ENCODE measurements at places on chromosomes 3 and 15.

- no peak for DNase-seq
These were observed 19.0 kb upstream of the PARP14 start for GRCh38 chr3:122661633-122662032.

DNA sequence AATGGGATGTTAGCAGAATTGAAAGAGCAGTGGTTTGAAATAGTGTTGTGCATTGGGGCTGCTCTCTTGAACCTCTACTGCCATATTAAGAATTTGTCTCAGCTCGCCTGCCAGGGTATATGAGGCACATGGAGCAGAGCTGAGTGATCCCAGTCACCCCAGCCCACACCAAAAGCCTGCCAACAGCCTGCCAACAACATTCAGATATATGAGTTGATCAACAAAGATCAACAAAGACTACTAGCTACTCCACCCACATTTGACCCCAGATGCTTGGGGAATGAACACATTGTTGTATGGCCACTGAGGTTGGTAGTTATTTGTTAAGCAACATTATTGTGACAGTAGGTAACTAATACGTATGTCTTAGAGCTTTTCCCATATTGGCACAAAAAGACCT, 570.9 kb upstream of the IL12A start:
- no peak for DNase-seq

GRCh38 chr3:155308831-155309230, 15.3 kb upstream of the STRIT1 start:
- no peak for DNase-seq

GRCh38 chr3:25107918-25108617, 320.0 kb upstream of the RARB start:
- no peak for DNase-seq

DNA sequence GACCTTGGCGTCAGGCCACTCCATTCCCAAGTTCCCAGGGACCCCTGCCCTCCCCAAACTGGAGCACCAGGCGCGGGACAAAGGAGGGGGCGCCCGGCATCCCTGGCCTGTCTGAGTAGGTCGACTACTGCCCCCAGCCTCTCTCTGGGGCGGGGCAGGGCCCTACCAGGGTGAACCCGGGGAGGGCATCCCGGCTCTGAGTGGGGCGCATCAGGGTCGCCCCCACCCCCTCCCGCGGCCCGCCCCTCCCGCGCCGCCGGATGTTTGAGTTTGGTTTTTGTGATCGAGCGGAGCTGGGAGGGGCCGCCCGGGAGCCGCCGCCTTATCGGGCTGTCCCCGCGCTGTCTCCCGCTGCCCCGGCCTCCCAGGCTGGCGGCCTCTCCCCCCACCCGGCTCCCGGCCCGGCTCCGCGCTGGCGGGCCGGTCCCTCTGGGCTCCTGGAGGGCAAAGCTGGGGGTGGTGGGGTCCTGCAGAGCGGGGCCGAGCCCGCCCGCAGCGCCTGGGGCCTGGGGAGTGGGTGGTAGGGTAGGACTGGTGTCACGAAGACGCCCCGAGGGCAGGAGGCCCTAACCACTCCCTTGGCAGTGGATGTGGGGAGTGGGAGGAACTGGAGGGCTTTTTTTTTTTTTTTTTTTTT, 47.2 kb upstream of the SMAD6 start:
- DNase-seq = no peak

- DNase-seq = peak; percentile 18
These were observed 55.9 kb upstream of the PLCL2 start for GRCh38 chr3:16828815-16829214.

DNA sequence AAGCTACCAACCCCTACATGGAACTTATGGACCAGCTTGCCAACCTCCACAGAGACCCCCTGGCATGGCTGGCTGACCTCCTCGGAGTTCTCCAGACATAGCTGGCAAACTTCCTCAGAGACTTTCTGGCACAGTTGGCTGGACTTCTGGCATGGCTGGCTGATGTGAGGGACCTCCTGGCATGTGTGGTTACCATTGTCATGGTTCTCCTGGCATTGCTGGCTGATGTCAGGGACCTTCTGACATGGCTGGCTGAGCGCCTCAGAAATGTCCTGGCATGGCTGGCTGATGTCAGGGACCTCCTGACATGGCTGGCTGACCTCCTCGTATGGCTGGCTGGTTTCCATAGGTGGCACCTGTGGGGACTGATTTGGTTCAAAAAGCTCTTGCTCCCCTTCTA, 17.5 kb downstream of the MAP1A start:
- no peak for DNase-seq
